SK-N-DZ (cell line): ENCODE measurements at places on chromosomes 5 and 9.

DNA sequence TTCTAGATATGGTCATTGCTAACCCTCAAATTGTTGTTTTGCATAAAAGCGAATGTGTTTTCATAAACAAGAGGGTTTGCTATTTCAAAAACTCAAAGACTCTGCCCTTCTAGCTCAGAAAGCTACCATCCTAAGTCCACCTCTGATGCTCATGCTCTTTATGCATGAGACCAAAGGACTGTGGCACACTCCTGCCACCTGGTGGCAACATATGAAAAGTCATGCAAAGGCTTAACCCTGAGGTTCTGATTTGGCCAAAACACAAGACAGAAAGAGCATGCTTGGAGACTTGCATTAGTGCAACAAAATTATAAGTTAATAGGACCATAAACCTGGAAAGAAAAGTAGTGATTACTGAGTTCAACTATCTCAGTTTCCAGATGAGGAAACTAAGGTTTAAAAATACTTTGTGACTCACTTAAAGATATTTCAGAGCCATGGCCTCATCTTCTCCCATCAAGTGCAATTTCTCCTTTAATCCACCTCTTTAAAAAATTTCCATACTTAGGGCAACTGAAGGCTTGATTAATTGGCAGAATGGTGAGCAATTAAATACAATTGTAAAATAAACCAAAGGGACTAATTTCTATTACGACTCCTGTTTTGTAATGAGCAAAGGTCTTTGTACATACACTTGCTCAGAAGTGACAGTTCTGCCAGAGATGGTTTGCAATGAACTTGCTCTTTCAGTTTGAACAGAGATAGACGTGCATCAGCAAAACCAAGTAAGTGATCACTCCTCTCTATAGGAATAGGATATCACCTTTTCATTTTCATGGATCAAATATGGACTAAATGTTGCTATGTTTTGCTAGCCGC lies 110.7 kb upstream of the RAD23B start:
- DNase-seq, result peak; percentile 75

- no peak for DNase-seq
Observed at GRCh38 chr9:109139851-109140250, 20.1 kb upstream of the TMEM245 start.

- DNase-seq, result peak; percentile 56
Observed at GRCh38 chr9:136671646-136672430, 9.1 kb downstream of the EGFL7 start.

GRCh38 chr9:75053869-75054268 lies 25.8 kb upstream of the CARNMT1 start:
- no peak for DNase-seq

DNA sequence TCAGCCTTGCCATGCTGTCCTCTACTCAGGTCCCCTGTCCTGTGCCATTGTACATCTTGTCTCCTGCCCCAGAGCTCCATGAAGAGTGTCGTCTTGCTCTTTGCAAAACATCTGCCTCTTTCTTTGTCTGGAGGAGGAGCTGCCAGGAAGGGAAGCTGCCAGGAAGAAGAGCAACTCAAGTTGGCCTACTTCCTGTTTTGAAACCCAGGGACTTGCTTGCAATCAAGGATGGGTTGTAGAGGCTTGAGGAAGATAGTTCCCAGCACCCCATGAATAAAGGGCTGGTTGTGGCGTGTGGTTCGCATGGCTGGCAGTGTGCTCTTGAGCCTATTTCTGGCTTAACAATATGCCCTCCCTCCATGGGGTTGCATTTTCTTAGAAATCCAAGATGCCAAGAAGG lies 53.0 kb upstream of the CPEB4 start:
- no peak for DNase-seq

DNA sequence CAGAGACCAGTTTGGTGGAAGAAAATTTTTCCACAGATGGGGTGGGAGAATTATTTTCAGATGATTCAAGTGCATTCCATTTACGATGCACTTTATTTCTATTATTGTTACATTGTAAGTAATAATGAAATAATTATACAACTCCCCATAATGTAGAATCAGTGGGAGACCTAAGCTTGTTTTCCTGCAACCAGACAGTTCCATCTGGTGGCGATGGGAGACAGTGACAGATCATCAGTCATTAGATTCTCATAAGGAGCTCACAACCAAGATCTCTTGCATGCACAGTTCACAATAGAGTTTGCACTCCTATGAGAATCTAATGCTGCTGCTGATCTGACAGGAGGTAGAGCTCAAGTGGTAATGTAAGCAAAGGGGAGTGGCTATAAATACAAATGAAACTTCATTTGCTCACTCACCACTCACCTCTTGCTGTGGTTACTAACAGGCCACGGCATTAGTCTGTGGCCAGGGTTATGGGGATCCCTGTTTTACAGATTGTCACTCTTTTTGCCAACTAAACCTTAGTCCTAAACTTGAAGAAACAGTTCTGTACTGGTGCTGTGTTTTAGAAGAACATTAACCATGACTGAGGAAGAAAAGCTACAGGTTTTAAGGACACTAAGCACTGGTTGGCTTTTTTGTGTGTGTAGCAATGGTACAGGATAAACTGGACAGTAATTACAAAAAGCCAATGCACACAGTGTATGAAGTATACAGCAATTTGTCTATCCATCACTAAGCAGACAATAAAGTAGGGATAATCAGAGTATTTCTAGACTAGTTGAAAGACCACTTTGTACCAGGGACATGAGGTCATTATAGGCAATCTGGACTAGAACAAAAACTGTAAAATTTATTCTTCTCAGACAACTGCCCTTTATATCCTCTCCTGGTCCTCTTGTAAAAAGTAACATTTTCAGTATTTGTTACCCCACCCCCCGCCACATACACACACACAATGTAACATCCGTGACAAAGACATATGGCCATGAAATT lies 9.9 kb downstream of the TMEM232 start:
- no peak for DNase-seq

GRCh38 chr9:108310202-108310601 lies 545.6 kb downstream of the ACTL7B start:
- no peak for DNase-seq

- DNase-seq, result no peak
Observed at GRCh38 chr9:108838017-108838416, 17.8 kb downstream of the ACTL7B start.

DNA sequence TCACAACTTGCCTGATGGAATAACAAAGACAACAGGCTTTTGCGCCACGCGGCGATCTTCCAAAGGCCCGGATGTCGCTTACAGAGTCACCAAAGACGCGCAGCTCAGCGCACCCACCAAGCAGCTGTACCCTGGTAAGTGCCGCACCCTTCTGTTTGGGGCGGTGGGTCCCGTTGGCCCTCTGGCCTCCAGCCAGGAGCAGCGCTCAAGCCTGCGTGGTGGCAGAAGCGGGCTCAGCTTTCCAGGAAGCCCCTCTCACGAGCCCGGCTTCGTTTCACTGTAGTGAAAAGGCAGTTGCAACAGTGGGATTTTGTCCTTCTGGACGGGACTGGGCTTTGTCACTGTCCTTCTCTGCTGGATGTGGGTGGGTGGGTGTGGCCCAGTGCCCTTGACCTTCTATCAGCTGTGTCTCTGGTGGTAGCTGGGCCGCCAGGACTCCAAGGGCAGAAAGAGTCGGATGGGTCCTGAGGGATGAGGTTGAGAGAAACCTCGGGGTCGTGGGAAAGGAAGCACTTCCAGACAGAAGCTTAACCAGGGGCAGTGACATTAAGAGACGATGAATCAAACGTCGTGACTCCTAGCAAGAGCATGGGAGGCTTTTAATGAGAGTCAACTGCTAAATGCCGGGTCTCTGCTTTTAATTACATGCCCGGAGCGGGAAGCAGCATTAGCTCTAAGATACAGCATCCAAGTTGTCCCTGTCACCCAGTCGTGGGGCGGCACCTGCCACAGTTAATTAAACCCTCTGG lies 49.5 kb downstream of the COL5A1 start:
- no peak for DNase-seq
